ENCODE measurements at places on chromosomes 2 and 18. TPM values are rescaled to one million over a fixed set of nuclear protein-coding genes. Genes with fewer than 3 reads are reported as not detected.

Gene SEC11C
- total RNA-seq = 15.8 TPM

Gene GRHL1
- total RNA-seq = 10.6 TPM

Gene RNF25
- 24.6 TPM for total RNA-seq

Gene GAL3ST2
- total RNA-seq = 3.9 TPM

Gene IL1F10
- not detected for total RNA-seq

Measured in PC-9 (cell line).